Stimulated activated CD4-positive, alpha-beta T cell treated with anti-CD3 and anti-CD28 coated beads, Interleukin-2, amount 100 ng/mL, for 24 hours (primary cell): ENCODE measurements at places on chromosomes 7 and 10.

DNA sequence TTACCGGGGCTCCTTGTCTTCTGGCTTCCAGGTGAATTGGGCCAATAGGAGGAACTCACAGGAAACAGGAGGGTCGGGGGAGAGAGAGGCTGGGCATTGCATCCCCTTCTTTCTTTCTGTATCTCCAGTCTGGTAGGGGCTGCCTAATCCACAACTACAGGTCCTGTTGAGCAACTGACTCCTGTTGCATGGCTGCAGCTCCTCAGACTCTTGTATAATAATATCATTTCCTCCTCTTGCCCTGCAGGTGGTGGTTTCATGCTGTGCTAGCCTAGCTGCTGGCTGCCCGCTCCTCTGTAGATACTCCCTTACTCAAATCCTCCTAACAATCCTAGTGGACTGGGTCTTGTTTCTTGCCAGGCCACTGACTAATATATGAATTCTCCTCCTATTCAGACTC is 276.5 kb upstream of the SMIM30 start:
- no peak for DNase-seq

GRCh38 chr10:50528206-50528605 is 95.5 kb downstream of the SGMS1 start:
- no peak for DNase-seq

GRCh38 chr10:126160971-126161630 is 227.2 kb downstream of the ADAM12 start:
- DNase-seq = no peak

- no peak for DNase-seq
Measured at GRCh38 chr7:29177963-29178600, 16.5 kb upstream of the CHN2 start.

- peak; percentile 64 for DNase-seq
Measured at GRCh38 chr10:72087969-72088888, at the start of gene SPOCK2. Gene SPOCK2 (minus strand): TSS chr10:72088551. CDS start chr10:72088328, 223 bp downstream.

GRCh38 chr7:156892081-156892800 is 742 bp downstream of the LMBR1 start:
- peak; percentile 61 for DNase-seq

GRCh38 chr10:10526846-10527245 is 490.8 kb upstream of the CELF2 start:
- no peak for DNase-seq

DNA sequence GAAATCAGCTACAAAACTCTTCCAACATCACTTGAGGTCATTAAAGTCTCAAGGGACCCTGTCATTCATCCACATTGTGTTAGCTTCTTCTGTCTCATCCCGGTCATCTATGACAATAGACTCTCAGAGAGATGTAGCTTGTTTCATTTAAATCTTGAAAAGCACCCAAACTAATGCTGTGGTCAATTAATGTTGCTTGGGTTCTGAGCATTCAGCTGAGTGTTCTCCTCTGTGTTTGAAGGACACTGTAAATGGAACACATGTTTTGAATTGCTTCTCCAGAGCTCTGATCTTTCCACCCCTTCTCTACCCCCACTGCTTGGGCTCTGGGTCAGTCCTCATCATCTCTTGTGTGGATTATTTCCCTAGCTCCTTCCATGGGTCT is 19.6 kb upstream of the ADD3 start:
- no peak for DNase-seq

DNA sequence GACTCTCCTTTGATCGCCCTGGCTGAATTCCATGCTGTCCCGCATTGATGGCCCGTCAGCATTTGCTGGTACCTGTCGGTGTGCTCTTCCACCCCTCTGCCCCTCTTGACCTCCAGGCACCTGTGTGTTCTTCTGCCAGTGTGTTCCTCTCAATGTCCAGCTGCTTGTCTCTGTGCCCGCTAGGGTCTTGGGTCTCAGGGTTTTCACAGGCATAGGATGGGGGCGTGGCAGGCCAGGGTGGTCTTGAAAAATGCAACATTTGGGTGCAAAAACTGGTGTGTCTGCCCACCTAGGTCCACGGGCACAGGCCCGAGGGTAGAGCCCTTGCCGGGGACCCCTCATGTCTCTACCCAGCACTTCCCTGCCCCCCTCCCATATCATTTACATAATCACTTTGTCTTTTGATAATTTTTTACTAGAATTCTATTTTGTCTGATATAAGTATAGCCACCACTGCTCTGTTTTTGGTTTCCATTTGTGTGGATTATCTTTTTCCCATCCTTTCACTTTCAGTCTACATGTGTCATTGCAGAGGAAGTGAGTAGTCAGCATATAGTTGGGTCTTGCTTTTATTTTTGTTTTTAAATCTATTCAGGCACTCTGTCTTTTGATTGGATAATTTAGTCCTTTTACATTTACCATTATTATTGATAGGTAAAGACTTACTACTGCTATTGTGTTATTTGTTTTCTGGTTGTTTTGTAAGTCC is 46.6 kb upstream of the ADRA2A start:
- DNase-seq = no peak

DNA sequence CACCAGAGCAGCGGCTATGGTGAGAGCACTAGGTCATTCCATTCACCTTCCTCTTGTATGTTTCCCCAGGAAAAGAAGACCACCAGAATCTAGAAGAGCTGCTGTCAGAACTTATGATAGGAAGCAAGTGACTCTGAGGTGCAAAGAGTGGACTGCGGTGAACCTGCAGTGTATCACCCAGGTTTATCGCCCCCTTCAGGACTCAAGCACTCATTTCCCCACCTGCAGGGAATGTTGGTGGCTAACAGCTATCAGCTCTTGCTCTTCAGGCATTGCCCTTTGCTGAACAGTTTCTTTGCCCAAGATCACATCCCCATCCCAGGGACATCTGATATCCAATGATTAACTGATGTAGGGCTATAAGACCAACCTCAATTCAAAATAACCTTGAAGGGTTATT is 66.3 kb upstream of the IL6 start:
- DNase-seq = no peak

- no peak for DNase-seq
Measured at GRCh38 chr7:95026421-95027072, 119.2 kb downstream of the PPP1R9A start.

GRCh38 chr10:58299580-58299979 is 30.6 kb downstream of the CISD1 start:
- peak; percentile 65 for DNase-seq

DNA sequence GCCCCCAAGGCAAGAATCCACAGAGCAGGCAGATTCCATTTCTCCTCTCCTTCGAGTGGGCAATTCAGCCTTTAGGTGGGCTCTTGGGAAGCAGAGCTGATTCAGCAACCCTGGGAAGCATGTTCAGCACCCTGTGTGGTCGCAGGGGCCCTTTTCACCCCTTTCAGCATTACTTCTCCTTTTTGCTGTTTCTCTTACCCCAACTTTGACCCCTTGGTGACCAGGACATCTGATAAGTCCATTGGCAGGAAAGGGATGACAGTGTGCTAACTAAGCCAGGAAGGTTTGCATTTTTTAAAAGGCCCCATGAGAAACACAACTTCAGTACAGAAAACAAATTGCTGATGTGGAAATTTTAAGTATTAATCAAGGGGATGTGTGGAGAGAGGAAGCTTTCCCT is 283.7 kb upstream of the NRP1 start:
- DNase-seq = no peak

GRCh38 chr7:123348690-123349089 is 148.9 kb upstream of the SLC13A1 start:
- no peak for DNase-seq

GRCh38 chr10:76396134-76396533 is 964.7 kb downstream of the LRMDA start:
- DNase-seq = no peak

- DNase-seq = no peak
Measured at GRCh38 chr7:12409097-12409711, 5.5 kb upstream of the VWDE start.

GRCh38 chr7:137895301-137896221 is 48.8 kb upstream of the DGKI start:
- peak; percentile 30 for DNase-seq

DNA sequence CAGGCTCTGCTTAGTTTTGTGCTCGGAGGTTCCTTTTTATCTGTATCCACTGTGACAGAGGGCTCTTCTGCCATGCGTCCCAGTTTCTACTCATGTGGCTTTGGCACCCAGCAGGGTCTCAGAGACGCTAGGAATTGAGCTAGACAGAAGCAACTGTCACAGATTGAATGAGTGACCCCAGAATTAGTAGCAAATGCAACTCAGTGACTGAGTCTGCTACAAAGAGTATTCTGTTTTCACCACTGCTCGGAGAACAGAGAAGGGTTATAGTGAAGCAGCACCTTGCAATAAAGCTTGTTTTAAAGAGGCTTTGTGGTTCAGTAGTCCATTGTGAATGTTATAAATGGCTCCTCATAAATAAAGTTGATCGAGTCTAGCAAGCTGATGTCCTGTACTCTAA is 113.2 kb downstream of the DNAH11 start:
- no peak for DNase-seq

GRCh38 chr10:130485236-130485957 is 349.2 kb downstream of the GLRX3 start:
- no peak for DNase-seq

DNA sequence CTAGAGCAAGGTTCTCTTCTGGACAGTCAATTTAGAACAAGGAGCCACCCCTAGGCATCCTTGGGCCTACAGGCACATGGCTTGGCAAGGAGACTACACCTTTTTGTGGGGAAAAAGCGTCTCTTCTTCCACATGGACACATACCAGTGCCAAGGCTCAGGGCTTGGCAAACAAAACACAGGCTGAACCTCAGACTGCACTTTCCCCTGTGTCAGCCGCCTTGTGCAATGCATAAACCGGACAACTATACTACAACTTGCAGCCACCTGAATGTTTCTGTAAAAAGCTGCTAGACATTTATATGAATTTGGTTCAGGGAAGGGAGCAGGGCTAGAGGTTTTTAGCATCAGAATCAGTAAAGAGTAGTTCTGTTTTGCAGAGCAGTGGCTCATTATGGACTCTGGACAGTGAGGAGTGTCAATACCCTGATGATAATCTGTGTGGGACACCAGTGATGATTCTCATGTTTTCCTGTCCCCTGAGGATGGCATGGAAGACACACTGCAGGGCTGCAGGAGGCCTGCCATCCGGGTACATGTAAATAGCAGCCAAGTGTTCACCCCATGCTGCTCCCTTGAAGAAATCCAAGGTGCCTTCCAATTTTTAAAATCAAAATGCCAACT is 118.9 kb downstream of the GATA3 start:
- DNase-seq = no peak
